ENCODE measurements at places on chromosomes 11 and 22.

DNA sequence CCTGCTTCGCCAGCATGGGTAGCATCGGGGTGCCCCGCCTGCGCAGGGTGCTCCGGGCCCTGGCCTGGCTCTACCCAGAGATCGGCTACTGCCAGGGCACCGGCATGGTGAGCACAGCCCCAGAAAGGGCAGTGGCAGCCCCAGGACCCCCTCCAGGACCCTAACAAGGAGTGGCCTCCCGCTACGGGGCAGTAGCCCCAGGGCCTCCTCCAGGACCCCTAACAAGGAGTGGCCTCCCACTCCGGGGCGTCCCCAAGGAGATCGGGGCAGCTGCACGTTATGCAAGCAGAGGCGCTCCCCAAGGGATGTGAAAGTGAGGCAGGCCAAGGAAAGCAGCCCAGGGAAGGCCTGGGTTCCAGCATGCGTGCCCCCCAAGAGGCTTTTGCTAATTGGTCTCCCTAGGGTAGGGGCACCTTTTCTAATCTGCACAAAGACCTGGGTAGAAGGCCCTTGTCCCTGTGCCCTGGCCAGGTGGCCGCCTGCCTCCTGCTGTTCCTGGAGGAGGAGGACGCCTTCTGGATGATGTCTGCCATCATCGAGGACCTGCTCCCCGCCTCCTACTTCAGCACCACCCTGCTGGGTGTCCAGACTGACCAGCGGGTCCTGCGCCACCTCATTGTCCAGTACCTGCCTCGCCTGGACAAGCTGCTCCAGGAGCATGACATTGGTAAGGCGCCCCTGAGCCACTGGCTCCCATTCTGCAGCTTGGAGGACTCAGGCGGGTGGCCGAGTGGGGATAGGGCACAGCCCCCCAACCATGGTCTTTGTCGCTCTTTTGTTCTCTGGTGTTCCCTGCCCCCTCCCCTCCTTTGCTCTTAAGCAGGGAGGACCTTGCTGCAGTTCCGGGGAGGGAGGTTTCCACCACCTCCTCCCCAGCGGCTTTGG lies 35.0 kb downstream of the SGSM3 start:
- DNase-seq = no peak

DNA sequence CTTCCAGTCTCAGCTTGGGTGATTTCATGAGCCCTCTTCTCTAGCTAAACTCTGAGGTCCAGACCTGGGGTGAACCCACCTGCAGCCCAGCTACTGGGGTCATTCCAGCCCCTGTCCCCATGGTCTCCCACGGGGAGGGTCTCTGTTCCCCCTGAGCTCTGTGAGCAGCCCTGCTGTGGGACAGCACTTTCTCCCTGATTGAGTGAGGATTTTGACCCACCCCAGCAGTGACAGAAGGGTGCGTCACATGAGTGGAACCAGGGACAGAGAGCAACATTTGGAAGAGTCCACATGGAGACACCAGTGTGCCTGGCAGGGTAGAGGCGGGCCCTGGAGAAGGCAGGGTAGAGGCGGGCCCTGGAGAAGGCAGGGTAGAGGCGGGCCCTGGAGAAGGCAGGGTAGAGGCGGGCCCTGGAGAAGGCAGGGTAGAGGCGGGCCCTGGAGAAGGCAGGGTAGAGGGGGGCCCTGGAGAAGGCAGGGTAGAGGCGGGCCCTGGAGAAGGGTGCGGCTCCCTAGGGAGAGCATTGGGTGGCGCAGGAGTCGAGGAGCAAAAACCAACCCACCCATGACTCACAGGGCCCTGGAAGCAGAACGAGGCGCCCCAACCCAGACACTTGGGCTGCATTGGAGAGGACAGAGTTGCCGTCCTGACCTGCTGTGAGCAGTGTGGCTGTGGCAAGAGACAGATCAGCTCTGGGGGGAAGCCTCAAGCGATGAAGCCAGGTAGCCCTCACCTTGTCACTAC lies 227.7 kb upstream of the B3GAT1 start:
- peak; percentile 17 for DNase-seq

- no peak for DNase-seq
Measured at GRCh38 chr11:104844451-104844850, 53.8 kb downstream of the CASP12 start.

DNA sequence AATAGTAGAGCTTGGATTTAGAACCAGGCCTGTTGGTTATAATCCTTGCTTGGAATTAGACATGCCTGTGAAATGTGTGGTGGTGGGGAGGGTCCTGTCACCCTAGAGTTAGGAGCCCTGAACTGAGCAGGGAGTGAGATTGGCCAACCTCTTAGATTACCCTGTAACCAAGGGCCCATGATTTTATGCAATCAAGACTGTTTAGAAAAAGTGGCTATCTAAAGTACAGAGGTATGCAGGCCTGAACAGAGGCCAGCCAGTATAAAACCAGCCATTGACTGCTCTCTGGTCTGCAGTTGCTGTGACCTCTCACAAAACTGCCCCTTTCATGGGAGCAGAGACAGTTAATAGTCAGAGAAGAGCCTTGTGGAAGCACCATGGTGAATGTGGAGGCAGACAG lies 36.2 kb downstream of the SERPINH1 start:
- DNase-seq = no peak

- no peak for DNase-seq
Measured at GRCh38 chr11:102757823-102758549, 22.4 kb downstream of the MMP10 start.

- no peak for DNase-seq
Measured at GRCh38 chr11:65448074-65448417, 25.4 kb downstream of the NEAT1 start.

GRCh38 chr11:34844463-34845112 lies 71.6 kb downstream of the APIP start:
- DNase-seq = no peak

- DNase-seq = no peak
Measured at GRCh38 chr11:131274233-131274632, 96.2 kb upstream of the NTM start.

GRCh38 chr22:26995235-26995634 lies 337.8 kb downstream of the MIAT start:
- no peak for DNase-seq

GRCh38 chr22:26326803-26327202 lies 102.3 kb upstream of the ASPHD2 start:
- no peak for DNase-seq

DNA sequence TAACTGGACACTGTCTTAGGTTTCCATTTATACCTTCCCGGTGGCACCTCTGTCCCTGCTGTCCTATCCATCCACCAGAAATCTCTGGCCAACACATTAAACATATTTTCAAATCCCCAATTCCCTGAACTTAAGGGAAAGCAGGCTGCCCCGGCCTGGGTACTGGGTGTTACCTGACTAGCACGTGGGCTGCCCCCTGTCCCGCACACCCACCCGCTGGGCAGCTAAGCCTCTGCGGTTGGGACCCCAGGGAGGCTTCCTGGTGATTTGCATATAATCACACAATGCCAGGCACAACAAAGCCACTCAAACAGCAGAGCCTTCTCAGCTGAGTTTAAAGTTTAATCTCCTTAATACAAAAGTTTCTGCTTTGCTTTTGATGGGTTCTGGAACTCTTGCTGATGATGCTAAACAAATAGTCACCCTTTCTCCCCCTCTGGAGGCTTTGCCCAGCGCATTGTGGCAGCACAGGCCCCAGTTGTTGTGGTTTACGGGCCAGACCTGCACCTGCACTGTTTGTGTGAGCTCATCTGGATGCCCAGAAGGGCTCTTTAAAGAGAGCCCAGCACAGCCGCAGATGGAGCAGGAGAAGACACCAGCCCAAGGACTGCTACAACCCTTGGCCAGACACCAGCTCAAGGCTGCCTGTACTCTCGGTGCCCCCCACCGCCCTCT lies 59.9 kb upstream of the POU2AF1 start:
- no peak for DNase-seq

- DNase-seq = peak; percentile 69
Measured at GRCh38 chr11:1152316-1153104, 5.2 kb upstream of the MUC5AC start.

- peak; percentile 90 for DNase-seq
Measured at GRCh38 chr22:30649430-30650007, 13.9 kb downstream of the SLC35E4 start.

- no peak for DNase-seq
Measured at GRCh38 chr11:93287434-93287833, 43.1 kb upstream of the DEUP1 start.

DNA sequence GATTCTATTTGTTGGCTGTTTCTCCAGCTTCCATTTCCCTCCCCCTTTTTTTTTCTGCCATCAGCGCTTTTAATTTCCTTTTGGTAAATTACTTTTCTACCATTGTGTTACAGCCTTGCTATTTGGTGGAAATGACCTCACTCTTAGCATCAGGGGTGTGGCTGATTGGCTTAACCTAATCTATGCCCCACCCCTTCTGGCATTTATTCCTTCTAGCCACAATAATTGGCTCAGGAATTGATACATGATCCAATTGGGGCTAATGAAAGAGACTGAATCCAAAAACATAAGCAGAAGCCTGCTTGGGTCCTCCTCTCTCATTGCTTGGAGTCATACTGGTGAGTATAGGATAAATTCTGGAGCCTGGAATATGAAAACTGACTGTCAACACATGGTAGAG lies 402.4 kb upstream of the LRRC4C start:
- DNase-seq = no peak

DNA sequence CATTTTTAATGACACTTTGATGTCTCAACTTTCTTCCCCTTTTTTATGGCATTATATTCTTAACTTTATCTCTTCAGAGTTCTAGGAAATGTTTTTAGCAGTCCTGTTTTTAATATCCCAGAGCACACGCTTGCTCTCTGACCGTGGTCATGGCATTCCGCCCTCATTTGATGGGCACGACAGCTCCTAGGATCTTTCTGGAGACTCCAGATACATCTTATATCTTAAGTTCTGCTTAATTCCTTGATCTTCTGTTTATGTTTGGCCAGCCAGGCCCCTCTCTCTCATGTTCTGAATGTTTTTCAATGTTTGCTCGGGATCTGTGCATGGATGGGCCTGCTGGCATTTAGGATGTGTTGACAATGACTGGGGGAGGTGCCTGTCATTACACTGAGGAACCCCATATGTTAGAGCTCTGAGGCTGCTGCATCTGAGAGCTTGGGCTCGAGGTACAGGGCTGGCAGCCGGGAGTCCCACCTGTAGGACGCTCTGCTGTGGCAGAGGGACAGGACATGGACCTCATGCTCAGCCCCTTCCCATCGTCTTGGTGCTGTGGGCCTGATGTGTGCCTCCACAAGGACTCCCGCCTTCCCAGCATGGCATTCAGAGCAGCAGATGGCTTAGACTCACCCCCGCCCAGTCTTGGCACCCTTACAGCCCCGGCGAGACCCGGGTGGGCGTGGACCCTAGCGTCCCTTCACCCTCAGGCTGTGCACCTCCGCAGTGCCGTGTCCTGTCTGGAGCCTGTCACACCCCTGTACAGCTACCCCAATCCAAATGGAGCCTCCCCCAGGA lies 75.0 kb downstream of the CDKN1C start:
- DNase-seq = no peak

DNA sequence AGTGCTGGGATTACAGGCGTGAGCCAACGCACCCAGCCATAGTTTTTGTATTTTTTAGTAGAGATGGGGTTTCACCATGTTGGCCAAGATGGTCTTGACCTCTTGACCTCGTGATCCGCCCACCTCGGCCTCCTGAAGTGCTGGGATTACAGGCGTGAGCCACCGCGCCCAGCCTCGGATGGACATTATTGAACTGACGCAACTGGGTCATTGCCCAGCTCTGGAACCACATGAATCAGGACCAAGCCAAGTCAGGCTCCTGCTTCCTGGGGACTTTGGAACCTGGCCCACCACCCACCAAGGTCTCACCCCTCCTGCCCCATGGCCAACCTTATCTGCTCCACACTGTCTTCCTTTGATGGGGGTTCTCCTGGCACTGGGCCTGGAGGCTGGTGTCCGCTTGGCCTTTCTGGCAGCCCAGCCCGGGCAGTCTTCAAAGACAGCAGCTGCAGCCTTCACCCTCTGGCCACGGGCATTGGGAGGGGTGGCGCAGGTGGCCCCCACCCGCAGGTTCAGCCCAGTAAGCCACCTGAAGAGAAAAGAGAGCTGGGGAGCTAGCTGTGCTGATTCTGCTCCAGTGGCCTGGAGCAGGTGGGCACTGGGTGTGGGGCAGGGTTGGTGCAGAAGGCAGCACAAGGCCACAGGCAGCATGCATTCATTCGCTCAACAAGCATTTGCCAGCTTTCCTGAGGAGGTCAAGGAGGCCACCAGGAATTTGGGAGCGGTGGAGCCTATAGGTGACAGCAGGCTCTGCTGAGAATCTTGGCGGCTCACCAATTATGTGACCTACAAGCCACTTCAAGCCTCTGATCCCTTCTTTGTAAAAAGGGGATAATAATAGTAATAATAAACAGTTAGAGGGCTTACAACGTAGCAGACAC lies 5.7 kb downstream of the CHADL start:
- no peak for DNase-seq

- DNase-seq = peak; percentile 45
Measured at GRCh38 chr11:2951231-2952110, 22.3 kb upstream of the PHLDA2 start.

GRCh38 chr11:2441171-2441570 lies 3.1 kb downstream of the TRPM5 start:
- DNase-seq = no peak

DNA sequence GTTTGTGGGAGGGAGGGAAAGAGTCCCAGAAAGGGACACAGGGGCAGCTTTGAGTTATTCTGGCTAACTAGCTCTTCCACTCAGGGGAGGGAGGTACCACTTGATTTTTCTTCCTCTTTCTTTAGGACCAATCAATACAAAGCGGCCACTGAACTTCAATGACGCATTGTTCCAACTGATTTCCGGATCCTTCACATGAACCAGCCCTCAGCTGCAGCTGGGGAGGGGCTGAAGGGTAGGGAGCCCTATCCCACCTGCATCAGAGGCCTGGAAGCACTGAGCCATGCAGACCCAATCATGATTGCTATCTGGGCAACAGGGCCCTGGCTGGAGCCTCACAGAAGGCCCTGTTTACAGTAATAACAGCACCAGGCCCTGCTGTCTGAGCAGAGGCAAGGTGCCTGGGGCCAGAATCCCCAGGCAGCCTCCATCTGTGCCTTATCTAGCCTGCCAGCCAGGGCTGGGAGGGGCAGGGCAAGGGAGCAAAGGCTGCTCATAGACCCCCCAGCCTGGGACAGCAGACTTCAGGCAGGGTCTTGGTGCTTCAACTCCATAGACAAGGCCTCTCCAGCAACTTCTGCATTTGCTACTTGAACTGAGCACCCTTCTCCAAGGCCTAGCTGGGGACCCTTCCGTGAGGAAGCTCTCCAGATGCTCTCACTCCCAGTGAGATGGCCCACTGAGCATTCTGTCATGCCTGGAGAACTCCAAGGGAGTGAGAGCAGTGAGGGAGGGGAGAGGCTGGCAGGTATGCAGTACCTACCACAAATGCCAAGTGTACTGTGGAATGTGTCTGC lies 22.5 kb downstream of the CLPB start:
- no peak for DNase-seq

- DNase-seq = no peak
Measured at GRCh38 chr11:85569525-85569924, 57.6 kb downstream of the DLG2 start.

GRCh38 chr11:22656130-22656529 lies 10.3 kb upstream of the GAS2 start:
- no peak for DNase-seq

- no peak for DNase-seq
Measured at GRCh38 chr22:42069801-42070516, 653 bp downstream of the NAGA start.

DNA sequence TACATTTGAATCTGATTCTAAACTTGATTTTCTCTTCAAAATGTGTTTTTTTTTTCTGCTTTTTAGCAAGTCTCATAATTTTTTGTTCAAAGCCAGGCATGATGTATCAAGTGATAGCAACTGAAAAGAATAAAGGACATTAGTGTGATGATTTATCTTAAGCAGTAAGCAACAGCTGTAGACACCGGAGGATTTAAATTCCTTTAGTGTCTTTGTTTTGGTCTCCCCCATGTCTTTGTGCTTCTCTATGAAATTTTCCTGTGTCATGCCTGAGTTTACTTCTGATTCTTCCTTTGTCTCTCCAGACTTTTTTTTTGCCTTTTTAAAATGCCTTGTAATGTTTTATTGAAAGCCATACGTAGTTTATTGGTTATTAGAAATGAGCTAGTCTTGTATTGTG lies 934.2 kb upstream of the RAG2 start:
- DNase-seq = no peak
